ENCODE measurements at places on chromosomes 5 and 9. TPM values are rescaled to one million over a fixed set of nuclear protein-coding genes. Genes with fewer than 3 reads are reported as not detected.

DNA sequence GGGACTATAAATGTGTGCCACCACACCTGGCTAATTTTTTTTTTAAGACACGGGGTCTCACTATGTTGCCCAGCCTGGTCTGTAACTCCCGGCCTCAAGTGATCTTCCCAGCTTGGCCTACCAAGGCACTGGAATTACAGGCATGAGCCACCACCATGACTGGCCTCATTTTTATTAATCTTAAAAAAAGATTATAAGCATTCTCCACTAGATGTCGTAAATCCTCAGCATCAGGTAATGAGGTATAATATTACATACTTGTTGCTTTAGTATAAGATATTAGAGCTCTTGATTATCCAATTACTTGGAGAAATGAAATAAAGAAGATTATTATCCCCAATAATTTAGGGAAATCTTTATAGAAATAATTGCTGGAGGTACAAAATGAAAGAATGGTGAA, 78.2 kb upstream of the HTR1A start:
- no peak overlapping the region for H3K27ac ChIP-seq
- H3K36me3 ChIP-seq = no peaks in the 10 kb centered on the region
- no peaks in the 10 kb centered on the region for H3K27me3 ChIP-seq
- no peaks in the 10 kb centered on the region for H3K4me1 ChIP-seq

GRCh38 chr9:101650142-101650541, 55.4 kb upstream of the PPP3R2 start:
- no peak overlapping the region for H3K4me3 ChIP-seq
- no peaks in the 10 kb centered on the region for H3K4me1 ChIP-seq
- H3K36me3 ChIP-seq = no peaks in the 10 kb centered on the region
- H3K27ac ChIP-seq = no peak overlapping the region
- H3K27me3 ChIP-seq = no peaks in the 10 kb centered on the region

DNA sequence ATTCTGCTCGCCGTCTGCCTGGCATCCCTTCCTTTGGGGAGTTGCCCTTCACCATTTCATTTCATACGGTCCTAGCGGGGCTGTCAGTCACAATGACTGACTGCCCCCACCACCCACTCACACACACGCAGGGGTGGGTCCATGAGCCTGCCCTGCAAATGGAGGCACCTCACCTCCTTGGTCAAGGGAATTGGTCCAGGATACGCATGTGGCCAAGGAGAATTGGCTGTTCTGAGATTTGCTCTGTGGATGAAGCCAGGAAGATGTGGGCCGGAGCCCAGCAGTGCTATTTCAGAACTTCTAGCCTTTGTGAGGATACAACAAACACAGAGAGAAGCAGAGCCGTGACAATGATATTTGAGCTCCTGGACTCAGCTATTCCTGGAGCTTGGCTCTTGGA, 17.0 kb downstream of the C1QTNF2 start:
- H3K4me1 ChIP-seq = no peaks in the 10 kb centered on the region
- no peak overlapping the region for H3K27ac ChIP-seq
- no peaks in the 10 kb centered on the region for H3K27me3 ChIP-seq
- DNase-seq = no peak
- no peak overlapping the region for H3K4me3 ChIP-seq

- no peaks in the 10 kb centered on the region for H3K27me3 ChIP-seq
- H3K27ac ChIP-seq = no peak overlapping the region
- H3K4me3 ChIP-seq = no peak overlapping the region
- no peaks in the 10 kb centered on the region for H3K4me1 ChIP-seq
- no peak for DNase-seq
- H3K36me3 ChIP-seq = no peaks in the 10 kb centered on the region
These were observed 130.4 kb downstream of the CHSY3 start for GRCh38 chr5:130034566-130035210.

The GABRA6 gene
- not detected for total RNA-seq

Measured in spleen (tissue), 13 donors.